ENCODE measurements at places on chromosomes 1 and 21.

- DNase-seq: no peak
Measured at GRCh38 chr1:78996791-78997190, 9.7 kb downstream of the ADGRL4 start.

GRCh38 chr1:226958300-226958699 lies 18.2 kb downstream of the COQ8A start:
- DNase-seq: no peak

DNA sequence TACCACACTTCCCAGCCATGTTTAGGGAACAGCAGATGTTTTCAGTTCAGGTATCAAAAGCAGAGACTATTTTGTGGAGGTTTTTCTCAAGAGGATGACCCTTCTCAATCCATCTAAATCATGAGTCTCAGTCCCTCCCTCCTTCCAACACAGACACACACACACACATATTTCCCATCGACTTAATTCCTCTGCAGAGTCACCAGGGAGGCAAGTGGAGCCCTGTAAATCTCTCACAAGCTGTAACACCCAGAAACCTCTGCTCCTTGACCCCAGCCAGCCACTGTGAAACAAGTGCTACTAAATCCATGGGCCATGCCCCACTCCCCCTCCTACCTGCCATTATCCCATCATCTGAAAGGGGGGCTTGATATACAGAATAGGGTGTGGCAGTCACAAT lies 10.6 kb upstream of the KCND3 start:
- no peak for DNase-seq

DNA sequence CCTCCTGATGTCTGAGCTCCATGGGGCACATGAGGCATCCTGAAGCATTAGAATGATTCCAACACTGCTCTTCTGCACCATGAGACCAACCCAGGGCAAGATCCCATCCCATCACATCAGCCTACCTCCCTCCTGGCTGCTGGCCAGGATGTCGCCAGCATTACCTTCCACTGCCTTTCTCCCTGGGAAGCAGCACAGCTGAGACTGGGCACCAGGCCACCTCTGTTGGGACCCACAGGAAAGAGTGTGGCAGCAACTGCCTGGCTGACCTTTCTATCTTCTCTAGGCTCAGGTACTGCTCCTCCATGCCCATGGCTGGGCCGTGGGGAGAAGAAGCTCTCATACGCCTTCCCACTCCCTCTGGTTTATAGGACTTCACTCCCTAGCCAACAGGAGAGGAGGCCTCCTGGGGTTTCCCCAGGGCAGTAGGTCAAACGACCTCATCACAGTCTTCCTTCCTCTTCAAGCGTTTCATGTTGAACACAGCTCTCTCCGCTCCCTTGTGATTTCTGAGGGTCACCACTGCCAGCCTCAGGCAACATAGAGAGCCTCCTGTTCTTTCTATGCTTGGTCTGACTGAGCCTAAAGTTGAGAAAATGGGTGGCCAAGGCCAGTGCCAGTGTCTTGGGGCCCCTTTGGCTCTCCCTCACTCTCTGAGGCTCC lies 11.1 kb upstream of the RASSF5 start:
- DNase-seq: no peak

DNA sequence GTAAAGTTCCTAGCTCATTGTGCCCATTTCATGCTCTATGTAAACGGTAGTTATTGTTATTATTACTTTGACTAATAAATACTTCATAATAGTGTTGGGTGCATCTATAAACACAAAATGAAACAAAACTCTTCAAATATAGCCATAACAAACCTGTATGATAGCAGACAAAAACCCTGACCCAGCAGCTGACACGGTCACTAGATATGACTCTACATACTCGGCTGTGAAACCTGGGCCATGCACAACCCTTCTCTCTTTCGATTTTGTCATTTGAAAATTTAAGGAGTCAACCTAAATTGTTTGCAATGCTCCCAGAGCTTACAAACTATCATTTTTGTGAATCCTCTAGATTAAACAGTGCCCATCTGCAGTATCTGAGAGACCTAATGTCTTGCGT lies 8.0 kb upstream of the RGS13 start:
- DNase-seq: no peak

GRCh38 chr1:201001962-201002361 lies 21.6 kb downstream of the KIF21B start:
- DNase-seq: no peak

DNA sequence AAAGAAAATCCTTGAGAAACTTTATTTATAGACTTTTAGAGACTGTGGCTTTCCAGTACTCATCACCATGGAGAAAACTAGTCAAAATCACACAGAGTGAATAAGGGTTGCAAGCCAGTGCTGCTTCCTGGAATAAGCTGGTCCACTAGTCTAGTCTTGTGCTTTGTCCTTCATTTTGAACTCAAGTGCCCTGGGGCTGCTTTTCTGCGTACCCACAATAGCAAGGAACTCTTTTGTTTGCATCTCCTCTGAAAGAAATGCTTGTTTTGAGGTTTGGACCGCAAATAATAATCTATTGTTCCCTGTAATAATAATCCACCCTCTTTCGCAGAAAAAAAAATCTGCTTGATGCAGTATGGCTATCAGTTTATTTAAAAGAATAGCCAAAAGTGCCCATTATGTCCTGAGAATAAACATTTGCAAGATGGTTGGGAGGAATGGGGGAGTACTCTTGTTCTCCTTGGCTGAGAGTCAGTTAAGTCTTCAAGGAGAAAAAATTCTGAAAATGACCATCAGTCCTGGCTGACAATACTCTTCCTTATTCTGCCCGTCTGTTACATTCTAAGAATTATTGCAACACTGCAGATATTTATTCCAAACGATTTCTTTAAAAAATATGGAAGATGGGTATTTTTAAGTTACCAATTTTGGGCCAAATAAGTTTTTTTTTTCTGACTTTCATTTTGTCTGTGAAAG lies 41.9 kb downstream of the MPZL1 start:
- DNase-seq: no peak

DNA sequence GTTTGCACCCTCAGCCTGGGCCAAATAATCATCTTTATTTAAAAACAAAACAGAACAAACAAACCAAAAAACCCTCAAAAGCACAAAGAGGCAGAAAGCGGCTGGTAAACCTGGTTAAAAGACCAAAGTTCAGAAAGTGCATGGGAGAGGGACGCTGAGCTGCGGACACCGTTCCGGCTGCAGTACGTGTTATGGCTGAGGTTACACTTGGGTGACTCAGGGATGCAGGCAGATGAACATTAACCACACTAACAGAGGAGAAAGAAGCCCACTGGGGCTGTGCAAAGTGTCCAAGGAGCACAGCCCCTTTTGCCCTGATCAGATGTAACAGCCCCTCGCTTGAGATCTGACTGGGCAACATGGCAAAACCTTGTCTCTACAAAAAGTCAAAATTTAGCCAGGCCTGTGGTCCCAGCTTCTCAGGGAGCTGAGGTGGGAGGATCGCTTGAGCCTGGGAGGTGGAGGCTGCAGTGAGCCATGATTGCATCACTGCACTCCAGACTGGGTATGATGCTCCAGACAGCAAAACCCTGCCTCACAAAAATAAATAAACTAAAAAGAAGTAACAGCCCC lies 28.3 kb downstream of the GPR157 start:
- no peak for DNase-seq

DNA sequence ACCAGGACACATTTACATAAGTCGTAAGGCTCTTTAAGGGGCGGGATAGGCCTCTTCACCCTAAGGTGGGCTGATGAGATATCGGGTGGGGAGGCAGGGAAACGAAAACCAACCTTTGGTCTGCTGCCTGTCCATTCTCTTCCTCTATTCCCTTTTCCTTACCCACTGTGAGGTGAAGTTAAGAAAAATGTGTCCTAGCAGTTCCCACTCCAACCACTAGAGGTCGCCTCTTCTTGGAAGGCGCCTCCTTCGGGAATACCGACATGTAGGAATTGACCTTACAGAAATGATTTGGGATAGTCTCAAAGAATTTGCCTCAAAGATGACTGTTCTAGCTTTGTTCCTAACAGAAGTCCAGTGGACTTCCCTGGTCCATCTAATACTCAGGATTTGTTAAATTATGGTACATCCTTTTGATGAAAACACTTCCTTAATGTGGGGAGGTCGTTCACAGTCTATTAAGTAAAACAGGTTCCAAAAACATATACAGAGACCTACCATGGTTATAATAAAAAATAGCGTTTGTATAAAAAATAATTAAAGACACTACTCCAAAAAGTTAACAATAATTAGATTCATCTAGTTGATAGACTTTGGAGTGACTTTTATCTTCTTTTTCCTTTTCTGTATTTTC lies 14.1 kb downstream of the AZIN2 start:
- peak; percentile 82 for DNase-seq

GRCh38 chr1:77484926-77485325 lies 197.5 kb downstream of the ZZZ3 start:
- DNase-seq: no peak

GRCh38 chr21:39637971-39638240 lies 25.2 kb downstream of the B3GALT5 start:
- DNase-seq: no peak

DNA sequence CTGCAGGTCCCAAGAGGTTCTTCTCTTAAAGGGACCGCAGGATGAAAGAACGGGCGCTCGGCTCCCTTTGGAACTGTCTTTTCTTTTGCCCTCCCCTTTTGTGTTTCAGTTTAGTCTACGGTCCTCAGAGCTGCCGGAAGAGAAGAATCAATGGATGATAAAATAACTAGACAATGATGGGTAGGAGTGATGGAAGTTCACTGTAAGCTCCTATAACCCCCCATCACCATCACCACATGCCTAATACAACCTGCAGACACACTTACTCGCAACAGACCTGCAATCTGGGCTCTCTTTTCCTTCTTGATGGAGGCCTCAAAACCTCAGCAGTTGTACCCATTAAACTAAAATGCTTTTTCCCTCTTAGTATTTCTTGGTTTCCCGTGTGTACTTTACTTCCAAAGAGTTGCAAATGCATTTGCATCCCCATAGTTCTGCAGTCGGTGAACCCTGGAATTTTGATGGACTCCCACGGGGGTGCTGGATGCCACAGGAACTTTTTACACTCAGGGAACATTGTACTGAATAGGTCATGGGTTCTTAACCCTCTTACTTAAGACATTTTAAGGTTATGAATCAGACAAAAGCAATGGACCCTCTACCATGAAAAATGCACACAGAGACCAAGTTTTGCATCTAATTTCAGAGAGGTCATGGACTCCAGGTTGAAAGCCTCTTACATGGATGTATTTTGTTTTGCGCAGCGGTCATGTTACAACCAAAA lies 633 bp upstream of the RFX5 start:
- no peak for DNase-seq

DNA sequence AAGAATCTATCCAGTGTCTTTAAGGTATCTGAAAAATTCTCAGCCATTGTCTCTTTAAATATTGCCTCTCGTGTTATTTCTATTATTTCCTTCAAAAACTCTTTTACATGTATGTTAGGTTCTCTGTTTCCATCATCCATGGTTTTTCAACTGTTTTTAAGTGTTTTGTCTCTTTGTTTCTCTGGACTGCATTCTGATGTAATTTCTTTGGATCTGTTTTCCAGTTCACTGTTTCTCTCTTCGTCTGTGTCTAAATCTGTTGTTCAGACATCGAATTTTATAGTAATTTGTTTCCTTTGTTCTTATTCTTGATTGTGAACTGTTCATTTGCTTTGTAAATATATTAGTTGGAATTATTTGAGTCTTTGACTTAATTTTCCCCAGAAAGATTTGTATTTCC lies 44.1 kb downstream of the POFUT2 start:
- no peak for DNase-seq

DNA sequence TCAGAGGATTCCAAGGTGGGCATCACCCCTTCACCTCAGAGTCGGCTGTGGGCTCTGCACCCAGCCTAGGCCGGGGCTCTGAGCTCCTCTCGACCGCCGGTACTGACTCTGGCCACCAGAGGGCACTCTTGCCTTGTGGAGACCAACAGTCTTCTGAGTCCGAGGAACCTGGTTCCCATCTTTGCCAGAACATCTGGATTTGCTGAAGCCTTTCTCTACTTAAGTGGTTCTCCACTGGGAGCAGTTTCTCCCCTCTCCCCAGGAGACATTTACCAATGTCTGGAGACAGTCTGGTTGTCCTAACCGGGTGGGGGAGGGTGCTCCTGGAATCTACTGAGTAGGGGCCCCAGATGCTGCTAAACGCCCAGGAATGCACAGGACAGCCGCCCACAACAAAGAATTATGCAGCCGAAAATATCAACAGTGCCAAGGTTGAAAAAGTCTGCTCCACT lies 9.4 kb downstream of the ETV3L start:
- peak; percentile 96 for DNase-seq

DNA sequence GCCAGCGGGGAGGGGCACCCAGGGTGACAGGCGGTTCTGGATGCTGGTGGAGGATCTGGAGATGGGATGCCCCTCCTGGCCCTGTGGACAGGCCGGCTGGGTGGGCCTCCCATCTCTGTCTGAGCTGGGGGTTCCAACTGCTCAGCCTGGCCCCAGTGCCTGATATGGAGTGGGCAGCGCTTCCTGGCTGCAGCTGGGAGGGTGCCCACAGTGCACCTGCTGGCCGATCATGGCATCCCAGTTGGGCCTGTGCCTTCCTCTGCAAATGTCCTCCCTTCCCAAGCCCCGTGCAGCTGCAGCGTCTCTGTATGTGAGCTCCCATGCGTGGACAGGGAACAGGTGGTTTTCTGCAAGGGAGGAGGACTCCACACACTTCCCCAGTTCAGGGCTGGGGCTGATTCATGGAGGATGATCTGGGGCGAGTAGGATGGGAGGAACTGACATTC lies 2.1 kb downstream of the PFKL start:
- DNase-seq: no peak

GRCh38 chr1:172138634-172139033 lies 281.9 kb upstream of the C1orf105 start:
- DNase-seq: no peak

DNA sequence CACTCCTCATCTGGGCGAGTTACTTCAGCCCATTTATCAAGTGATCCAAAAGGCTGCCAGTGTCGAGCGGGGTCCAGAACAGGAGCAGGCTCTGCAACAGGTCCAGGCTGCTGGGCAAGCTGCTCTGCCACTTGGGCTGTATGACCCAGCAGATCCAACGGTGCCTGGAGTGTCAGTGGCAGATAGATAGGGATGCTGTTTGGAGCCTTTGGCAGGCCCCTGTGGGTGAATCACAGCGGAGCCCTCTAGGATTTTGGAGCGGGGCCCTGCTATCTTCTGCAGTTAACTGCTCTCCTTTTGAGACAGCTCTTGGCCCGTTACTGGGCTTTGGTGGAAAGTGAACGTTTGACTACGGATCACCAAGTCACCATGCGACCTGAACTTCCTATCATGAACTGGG lies 7.5 kb downstream of the MMEL1 start:
- peak; percentile 9 for DNase-seq
